ENCODE measurements at places on chromosomes 6 and 20.

- no peak for DNase-seq
These were observed 631.1 kb upstream of the POU3F2 start for GRCh38 chr6:98203170-98203806.

GRCh38 chr20:14727485-14728150 lies 390.2 kb upstream of the FLRT3 start:
- DNase-seq = no peak

DNA sequence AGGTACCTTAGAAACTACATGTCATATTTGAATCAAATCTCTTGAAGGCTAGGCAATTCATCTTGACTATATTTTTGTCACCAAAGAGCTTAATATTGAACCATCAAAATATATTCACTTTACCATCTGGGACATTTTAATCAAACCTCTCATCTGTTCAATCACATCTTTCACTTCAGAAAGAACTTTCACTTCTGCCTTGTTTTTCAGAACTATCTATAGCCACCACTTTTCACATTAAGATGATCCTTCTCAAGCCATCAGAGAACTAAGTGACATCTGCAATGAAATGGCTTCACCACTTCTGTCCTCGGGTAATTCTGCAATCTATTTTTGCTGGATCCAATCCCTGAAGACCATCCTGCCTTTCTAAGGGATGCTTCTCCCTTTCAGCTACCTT lies 57.8 kb downstream of the OR2B2 start:
- DNase-seq = no peak

DNA sequence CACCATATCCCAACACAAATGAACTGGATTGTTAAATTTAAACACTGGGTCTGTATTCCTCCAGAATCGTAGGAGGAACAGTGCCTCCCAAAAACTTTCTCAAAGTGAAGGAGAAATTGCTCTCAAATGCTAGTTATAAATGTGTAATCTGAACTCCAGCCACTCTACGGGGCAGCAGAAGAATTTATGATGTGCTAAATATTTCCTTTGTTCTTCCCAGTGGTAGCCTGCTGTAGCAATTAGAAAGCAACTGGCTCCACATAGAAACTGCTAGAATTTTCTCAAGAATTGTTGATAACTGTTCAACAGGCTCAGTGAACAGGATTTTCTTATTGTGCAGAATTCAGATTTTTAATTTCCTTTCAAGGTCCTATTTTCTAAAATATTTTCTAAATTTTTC lies 49.8 kb upstream of the EYA4 start:
- DNase-seq = no peak

DNA sequence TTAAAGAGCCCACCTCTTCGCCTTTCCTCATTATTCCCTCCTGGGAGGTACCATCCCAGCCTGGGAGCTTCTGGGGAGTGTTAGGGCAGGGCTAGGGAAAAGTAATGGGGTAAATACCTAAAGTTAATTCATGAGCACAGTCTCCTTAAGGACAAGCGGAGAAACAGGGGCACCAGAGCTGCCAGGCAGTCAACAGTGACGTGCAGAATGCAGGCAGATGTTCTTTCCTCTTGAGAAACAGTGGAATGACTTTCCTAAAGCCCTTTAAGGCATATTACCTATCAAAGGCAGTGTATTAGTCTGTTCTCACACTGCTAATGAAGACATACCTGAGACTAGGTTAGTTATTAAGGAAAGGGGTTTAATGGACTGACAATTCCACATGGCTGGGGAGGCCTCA lies 76.3 kb downstream of the RNF144B start:
- DNase-seq = no peak

GRCh38 chr20:50347284-50348063 lies 156.8 kb downstream of the CEBPB start:
- DNase-seq = no peak

Data from SIG-M5 (cell line).